ENCODE measurements at places on chromosomes 2 and 18. TPM values are rescaled to one million over a fixed set of nuclear protein-coding genes. Genes with fewer than 3 reads are reported as not detected.

The ABCB11 gene
- 0.05 TPM for total RNA-seq

GRCh38 chr2:208315081-208315788 is 49.2 kb downstream of the PIKFYVE start:
- DNase-seq: no peak

DNA sequence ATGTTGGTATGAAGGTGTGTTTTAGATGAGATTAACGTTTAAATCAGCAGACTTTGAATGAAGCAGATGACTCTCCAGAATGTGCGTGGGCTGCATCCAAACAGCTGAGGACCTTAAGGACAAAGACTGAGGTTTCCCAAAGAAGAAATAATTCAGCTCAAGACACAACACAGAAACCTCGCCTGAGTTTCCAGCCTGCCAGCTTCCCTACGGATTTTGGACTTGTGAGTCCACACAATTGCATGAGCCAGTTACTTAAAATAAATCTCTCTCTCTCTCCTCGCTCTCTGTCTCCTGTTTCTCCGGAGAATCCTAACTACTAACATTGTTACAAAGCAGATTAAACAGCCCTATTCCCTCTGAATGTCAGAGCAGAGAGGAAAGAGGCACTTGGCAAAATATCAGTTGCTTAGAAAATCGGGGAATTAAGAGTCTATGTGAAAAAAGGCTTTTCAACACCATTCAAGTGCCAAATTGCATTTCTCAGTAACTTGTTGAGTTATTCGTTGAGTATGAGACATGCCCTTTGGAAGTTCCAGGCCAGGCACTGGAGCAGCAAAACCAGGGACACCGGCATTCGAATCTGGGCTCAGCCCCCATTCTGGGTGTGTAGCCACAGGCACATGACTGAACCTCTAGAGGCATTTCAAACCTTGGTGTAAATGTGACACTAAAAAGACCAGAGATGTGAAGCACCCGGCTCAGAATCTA is 174.6 kb upstream of the PID1 start:
- DNase-seq: peak; percentile 31

GRCh38 chr2:56195563-56195962 is 11.8 kb downstream of the CCDC85A start:
- DNase-seq: no peak

Data from left ventricle myocardium inferior (tissue), 1 donor.